ENCODE measurements at places on chromosomes 5 and 9.

DNA sequence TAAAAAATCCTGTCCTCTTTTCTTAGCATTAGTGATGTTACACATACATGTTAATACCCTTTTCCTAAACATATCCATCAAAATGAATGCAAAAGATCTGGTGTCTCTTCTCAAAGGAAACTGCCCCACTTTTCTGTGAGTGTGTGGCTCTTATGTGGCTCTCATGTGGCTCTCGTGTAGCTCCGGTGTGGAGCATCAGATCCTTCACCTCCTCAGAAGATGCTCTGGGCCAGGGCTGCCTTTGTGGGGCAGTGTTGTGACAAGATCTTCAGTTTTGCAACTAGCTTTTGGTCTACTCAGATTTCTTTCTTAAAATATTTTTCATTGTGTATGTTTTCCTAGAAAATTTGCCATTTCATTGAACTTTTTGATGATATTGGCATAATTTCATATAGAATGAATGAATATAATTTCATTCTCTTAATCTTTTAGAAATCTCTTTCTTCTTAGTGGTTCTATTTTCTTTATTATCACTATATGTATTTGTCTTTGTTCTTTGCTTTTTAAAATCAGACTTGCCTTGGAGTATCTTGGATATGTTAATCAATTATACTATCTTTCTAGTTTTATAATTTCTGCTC is 19.4 kb downstream of the GARNL3 start:
- DNase-seq: peak; percentile 16

DNA sequence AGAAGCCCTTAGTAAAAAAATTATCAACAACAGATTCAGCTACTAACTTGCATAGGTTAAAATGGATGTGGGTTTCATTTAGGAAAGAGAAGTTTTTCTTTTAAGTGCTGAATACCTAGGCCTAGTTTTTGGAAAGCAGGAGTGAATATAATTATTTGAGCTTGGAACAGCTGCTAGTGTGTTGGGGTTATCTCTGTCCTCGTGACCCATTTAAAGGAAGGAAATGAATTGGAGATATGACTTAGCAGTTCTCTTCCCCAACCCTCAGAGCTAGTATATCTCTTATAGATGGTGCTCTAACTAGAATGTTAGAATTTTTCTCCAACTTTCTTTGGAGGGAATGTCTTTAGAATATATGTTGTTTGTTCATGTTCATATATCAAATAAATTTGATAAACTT is 38.6 kb downstream of the ZNF366 start:
- no peak for DNase-seq

DNA sequence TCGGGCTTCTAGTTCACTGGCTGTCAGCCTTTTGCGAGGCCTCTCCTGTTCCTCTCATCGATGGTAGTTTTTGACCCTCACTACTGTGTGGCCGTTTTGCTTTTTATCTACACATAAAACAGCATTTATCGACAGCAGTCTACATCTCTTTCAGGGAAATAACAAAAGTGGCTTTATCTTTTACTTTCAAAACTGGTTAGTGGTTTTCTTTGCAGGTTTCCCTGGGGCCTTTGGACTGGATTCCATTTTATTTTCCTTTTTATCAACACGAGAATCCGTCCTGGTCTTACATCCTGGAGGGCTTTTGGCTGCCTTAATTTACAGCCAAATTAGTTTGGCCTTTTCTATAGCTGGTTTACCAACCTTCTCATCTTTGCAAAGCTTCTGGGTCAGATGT is 793 bp upstream of the PKD2L2 start:
- no peak for DNase-seq

DNA sequence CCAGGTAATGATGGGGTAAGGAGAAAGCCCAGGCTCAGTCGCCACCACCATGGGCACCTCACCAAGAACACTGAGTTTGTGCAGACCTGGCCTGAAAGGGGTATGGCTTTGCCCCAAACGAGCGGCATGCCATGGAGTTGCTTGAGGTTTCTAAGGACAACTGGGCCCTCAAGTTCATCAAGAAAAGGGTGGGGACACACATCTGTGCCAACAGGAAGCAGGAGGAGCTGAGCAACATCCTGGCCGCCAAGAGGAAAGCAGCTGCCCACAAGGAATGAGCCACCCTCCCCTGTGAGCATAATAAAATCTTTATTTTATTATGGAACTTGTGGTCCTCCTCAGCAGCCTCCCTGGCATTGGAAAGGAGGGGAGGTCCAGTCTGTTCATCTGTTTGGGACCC is 23.8 kb downstream of the CD14 start:
- DNase-seq: no peak

DNA sequence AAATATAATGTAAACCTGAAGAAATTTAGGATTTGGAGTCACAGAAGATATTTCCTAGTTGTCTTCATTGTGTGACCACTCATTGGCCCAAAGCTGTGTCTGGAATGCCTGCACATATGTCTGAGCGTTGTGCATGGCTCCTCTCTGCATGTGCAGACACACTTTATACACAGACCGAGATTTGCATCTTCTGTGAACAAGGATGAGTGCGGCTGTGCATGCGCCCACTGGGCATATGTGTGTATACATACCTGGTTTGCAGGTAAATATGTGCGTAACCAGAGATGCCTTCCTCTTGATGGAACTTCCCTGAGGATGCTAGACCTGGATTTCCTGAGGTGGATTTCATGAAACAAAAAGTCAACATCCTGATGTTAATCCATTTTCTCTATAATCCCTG is 19.1 kb downstream of the PHF2 start:
- no peak for DNase-seq

- DNase-seq: no peak
Observed at GRCh38 chr5:17992291-17992690, 358.0 kb downstream of the TAF11L14 start.

- no peak for DNase-seq
Observed at GRCh38 chr5:150661086-150661485, at the start of gene MYOZ3. TSS of gene MYOZ3 (plus strand) at chr5:150661251. CDS start at chr5:150662942, 1,691 bp downstream.

DNA sequence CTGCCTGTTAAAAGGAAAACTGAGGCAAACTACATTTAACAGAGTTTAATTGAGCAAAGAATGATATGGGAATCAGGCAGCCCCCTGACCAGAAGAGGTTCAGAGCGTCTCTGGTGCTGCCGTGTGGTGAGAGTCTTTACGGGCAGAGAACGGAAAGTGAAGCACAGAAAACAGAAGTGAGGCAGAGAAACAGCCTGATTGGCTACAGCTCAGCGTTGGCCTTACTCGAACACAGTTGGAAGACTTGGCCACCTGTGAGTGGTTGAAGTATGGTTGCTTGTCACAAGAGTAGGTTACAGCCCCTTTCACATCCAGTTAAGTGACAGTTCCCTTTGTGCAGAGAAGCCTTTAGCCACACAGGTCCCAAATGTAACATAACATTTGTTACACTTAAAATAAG is 16.9 kb upstream of the FBP1 start:
- DNase-seq: peak; percentile 51

DNA sequence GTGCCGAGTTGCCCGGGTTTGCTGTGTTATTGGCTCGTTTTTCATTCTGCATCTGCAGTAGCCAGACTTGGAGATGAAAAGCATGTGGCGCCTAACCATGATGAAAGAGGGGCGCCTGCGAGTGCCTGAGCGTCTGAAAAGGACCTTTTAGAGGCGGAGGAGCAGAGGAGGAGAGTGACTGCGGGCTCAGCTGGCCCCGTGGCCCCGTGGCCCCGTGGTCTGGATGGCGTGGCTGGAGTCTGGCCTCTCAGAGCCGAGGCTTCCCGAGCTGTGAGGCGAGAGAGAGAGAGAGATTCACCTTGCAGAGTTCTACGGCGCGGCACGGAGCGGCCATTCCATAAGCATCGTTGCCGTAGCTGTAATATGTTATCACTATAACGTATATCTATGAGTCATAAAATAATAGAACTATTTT is 55.3 kb upstream of the RNU6ATAC start:
- no peak for DNase-seq

GRCh38 chr5:10607666-10608073 is 43.8 kb downstream of the ANKRD33B start:
- DNase-seq: no peak

- no peak for DNase-seq
Observed at GRCh38 chr5:55599148-55600050, 64.6 kb upstream of the PLPP1 start.

DNA sequence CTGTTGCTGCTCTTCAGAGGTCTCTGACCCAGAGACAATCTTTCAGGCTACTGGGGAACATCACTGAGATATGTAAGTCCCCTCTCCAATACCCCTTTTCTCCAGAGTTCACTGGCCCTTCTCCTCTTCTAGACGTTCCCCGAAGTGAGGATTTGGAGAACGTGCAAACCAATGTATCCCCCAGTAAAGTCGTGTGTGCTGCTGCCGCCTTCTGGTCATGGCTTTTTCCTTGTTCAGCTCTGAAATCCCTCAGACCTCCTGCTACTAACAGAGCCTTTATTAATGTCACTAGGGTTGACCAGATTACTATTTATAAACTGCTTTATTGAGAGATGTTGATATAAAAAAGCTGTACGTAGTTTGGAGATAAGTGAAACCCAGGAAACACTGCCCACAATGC is 1028.6 kb downstream of the CDH9 start:
- no peak for DNase-seq

DNA sequence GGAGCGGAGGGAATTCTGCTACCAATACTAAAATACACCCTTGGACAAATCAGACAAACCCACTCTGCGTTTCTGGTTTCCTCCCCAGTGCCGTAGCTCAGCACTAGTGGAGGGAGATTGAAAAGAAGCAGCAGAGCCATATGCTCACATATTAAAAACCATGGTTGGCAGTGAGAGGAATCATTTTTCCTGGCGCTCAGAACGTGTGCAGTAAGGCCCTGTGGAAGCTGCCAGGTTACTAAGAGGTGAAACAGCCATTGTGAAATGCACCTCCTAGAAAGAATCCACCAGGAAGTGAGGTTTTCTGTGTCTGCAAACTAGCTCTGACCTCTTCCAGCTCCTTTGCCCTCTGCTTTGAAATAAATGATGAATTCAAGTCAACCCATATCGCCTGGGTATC is 177.2 kb downstream of the ERCC6L2 start:
- DNase-seq: no peak

- no peak for DNase-seq
Observed at GRCh38 chr5:36669015-36669651, 62.7 kb downstream of the SLC1A3 start.

- DNase-seq: no peak
Observed at GRCh38 chr5:95244479-95244878, 40.4 kb downstream of the MCTP1 start.

- no peak for DNase-seq
Observed at GRCh38 chr5:174549254-174549653, 175.1 kb upstream of the MSX2 start.

GRCh38 chr5:9490494-9491097 is 55.3 kb downstream of the SEMA5A start:
- no peak for DNase-seq

DNA sequence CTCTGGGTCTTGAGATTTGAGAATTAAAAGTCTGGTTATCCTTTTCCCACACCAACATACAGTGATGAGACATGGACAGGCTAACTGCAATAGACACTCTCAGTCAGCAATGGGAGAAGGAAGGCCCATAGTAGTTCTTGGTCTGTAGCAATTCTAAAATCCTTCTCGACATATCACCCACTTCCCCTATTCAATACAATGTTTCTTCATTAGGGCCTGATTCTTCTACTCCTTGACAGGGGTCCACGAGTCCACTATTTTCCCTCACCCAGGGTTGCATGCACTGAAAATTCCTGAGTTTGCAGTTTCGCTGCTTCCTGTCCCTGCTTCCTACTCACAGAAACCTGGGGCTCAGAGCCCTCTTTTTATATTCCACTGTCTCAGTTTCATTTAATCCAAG is 402.8 kb downstream of the MAT2B start:
- no peak for DNase-seq

GRCh38 chr9:131747352-131747751 is 7.5 kb upstream of the RAPGEF1 start:
- no peak for DNase-seq

GRCh38 chr5:110376281-110376951 is 350.1 kb downstream of the TMEM232 start:
- no peak for DNase-seq

- DNase-seq: no peak
Observed at GRCh38 chr9:82124090-82124489, 135.5 kb downstream of the SPATA31D1 start.

DNA sequence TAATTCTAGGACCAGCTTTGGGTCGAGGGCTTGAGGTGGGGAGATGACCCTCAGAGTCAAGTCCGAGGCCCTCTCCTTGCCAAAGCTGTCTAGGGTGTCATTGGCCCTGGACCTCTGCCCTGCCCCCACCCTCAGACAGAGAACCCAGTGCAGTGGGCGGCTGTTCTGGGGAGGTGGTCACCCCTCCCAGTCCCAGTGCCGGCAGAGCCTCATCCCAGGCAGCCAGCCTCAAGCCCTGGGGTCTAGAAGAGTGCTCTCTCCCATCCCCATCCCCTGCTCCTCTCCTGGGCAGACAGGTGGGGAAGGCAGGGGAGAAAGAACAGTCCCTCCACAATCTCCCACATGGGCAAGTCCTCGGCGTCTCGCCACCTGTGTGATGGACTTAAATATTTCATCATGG is 7.0 kb downstream of the NTNG2 start:
- no peak for DNase-seq

DNA sequence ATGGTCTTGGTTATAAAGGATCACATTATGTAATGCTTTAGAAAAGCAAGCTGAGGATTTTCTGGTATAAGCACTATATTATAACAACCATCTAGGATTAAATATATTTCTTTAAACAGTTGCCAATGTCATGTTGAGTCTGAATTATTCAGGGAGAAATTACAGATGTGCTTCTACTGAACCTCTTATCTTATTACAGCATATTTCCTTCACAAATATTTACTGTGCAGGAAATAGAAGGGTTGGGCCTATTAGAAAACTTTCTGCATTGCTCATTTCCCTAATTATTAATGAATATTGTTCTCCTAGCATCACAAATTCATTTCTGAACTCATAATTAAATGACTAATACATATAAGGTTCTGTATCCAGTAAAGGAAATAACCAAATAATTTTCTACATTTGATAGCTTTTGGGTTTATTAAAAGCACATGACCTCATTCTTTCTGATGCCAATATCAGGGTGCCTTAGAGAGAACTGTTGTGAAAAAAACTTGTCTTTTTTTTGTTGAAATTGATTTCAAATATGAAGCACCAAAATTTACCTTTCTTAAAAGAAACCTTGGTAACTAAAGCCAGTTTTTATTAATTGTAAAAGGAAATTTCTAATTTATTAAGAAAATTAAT is 476.8 kb upstream of the PTGER4 start:
- DNase-seq: no peak

- DNase-seq: no peak
Observed at GRCh38 chr9:80503671-80504281, 932.0 kb downstream of the TLE4 start.

GRCh38 chr5:69170495-69170894 is 3.5 kb downstream of the CCNB1 start:
- DNase-seq: no peak

GRCh38 chr5:50730336-50730735 is 63.9 kb downstream of the PARP8 start:
- DNase-seq: no peak

- DNase-seq: no peak
Observed at GRCh38 chr9:112112519-112112918, 62.6 kb downstream of the SUSD1 start.
